ENCODE measurements at places on chromosomes 16 and 17.

DNA sequence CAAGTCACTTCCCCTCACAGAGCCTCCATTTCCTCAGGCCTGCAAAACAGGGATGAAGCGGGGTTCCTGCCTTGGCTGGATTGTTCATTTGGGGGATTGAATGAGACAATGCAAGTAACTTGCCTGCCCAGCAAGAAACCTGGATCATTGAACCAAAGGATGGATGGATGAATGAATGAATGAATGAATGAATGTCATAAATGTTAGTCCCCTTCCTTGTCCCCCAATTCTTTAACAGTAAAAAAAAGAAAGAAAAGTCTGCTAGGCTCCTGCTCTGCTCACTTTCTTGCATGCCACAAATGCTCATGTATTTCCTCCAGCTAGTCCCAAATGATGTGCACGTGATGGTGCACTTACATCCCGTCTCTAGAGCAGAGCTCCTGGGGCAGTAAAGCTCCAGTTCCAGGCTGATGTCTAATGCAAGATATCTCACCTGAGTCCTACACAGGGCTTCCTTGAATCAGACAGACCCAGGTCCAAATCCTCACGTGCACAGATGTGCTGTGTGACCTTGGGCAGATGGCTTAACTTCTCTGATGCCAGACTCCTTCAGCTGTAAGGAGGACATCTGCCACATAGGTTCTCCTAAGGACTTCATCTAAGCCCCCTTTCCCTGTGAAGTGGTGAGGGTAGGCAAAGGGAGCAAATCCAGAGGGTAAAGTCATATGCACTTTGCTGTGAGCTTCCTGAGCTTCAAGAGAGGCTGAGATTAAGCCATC lies 45.5 kb downstream of the C16orf82 start:
- DNase-seq = no peak

- no peak for DNase-seq
Observed at GRCh38 chr17:36855459-36855858, 81.8 kb upstream of the LHX1 start.

- DNase-seq = no peak
Observed at GRCh38 chr16:31876951-31877828, 3.6 kb downstream of the ZNF267 start.

GRCh38 chr16:9033125-9033830 lies 58.2 kb upstream of the HAPSTR1 start:
- DNase-seq = no peak

DNA sequence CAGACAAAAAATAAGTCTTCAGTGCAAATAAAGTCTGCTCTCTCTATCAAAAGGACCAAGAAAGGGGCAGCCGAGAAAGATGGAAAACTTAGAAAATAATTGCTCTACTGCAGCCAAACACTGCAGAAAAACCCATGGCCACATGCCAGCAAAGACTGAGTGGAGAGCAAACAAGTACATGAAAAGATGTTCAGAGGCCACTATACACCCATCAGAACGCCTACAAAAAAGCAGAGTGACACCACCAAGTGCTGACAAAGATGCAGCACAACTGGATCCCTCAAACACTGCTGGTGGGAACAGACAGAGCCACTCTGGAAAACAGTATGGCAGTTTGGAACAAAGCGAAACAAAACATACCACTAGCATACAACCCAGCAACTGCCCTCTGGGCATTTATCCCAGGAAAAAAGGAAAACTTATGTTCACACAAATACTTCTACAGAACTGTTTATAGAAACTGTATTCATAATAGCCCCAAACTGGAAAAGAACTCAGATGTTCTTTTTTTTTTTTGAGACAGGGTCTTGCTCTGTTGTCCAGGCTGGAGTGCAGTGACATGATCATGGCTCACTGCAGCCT lies 36.7 kb downstream of the KIAA0753 start:
- DNase-seq = no peak

- DNase-seq = no peak
Observed at GRCh38 chr16:75317532-75317931, 66.1 kb upstream of the BCAR1 start.

GRCh38 chr17:72672729-72673128 lies 419.8 kb downstream of the SLC39A11 start:
- DNase-seq = no peak

DNA sequence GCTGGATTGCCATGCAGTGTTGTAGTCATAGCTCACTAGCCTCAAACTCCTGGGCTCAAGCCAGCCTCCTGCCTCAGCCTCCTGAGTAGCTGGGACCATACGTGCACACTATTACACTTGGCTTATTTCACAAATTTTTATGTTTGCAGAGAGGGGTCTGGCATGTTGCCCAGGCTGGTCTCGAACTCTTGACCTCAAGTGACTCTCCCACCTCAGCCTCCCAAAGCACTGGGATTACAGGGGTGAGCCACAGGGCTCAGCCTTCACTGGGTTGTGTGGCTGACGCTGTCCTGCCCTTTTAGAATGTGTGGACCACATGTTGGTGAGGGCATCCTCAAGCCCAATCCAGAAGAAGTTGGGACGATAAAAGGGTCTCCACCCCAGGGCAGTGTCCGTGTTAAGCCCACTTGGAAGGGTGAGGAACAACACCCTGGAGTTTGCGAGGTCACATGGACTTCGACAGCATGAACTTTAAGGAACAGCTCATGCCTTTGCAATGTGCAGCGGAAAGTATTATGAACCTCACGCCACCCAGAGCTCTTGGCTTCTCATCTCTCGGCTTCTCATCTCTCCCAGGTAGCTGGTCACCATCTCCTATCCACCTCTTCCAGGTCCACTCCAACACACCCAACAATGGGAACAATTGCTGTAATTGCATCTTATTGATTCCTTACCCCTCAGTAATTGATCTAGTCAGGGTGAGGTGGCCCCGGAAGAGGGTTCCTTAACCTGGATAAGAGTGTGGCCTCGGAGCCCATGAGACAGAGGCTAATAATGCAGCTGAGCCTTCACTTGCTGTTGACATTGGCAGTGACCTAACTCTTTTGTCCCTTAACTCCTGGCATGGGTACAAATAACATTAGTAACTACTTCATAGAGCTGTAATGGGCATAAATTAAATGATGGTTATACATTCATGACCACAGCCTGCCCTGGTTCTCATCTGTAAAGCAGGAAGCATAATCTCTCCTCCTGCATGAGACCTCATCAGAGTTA lies 6.7 kb downstream of the FOXL1 start:
- DNase-seq = no peak

DNA sequence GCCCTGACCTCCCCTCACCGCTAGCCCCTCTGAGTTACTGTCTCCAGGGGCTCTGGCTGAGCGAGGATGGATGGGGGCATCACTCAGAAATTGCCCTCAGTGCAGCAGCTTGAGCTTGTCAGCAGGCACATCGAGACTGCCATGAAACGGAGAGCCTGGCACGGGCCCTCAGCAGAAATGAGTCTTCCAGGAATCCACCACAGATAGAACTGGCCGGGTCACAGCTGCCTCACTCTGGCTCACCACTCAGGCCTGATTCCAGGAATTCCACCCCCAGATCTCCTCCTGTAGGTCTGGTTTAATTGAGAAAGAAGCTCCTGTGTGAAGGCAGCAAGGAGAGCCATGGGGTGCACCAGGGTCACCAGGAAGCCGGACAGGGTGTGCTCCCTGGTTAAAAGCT lies 85.5 kb downstream of the GSG1L start:
- DNase-seq = no peak

- no peak for DNase-seq
Observed at GRCh38 chr17:80485846-80486245, 9.4 kb upstream of the NPTX1 start.

GRCh38 chr17:78107976-78108725 lies 20.4 kb downstream of the TMC6 start:
- DNase-seq = no peak

- no peak for DNase-seq
Observed at GRCh38 chr16:23855010-23855409, 19.2 kb downstream of the PRKCB start.

- no peak for DNase-seq
Observed at GRCh38 chr17:19718041-19718612, 1.7 kb upstream of the SLC47A2 start.

DNA sequence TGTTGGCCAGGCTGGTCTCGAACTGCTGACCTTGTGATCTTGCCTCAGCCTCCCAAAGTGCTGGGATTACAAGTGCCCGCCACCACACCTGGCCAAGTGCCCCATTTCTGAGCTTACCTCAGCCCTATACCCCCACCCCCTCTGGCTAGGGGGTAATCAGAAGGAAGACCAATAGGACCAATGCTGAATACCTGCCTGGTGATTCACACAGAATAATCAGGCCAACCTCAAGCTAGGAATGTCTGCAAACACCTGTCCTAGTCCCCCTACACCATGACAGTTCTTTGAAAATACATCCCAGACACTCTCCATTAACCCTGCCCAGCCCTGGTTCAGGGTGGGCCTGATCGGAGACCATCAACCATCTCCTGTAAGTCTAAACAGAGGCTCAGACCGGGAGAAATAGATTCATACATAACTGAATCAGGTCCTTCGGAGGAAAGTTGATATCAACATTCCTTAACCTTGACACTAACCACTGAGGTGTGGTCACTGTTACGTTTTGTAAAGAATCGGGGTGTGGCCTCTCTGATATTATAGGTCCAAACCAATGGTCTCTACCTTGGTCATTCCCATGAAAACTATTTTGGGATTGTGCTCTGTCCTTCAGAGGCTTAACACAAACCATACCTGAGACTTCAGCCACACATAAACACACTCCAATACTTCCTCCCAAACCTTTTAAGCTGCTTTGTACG lies 130.8 kb downstream of the GAS7 start:
- no peak for DNase-seq

DNA sequence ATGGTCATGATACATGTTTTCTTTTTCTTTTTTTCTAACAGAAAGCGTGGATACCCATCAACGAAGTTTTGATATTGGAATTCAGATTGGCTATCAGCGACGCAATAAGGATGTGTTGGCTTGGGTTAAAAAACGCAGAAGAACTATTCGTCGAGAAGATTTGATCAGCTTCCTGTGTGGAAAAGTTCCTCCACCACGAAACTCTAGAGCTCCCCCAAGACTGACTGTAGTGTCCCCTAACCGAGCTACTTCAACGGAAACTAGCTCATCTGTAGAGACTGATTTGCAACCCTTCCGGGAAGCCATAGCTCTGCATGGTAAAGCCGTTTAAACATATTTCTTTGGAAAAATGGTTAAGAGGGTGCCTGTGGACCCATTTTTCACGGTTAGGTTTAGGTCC lies 11.5 kb downstream of the HAPSTR1 start:
- DNase-seq = no peak

DNA sequence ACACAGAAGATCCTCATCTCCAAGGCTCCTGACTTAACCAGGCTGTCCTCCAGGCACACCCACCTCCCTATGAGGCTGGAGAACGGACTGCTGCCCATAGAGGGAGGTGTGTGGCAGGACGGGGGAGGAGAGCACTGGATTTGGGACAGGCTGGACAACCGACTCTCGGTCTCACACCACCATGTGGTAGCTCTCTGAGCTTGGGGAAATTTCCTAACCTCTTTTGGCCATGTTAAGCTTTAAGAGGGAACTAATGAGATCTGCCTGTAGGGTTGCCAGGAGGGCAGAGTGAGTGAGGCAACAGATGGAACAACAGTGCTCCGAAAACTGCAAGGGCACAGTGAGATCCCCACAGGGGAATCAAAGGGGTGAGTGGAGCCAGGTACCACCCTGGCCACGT lies 32.7 kb downstream of the RHBDL3 start:
- no peak for DNase-seq

DNA sequence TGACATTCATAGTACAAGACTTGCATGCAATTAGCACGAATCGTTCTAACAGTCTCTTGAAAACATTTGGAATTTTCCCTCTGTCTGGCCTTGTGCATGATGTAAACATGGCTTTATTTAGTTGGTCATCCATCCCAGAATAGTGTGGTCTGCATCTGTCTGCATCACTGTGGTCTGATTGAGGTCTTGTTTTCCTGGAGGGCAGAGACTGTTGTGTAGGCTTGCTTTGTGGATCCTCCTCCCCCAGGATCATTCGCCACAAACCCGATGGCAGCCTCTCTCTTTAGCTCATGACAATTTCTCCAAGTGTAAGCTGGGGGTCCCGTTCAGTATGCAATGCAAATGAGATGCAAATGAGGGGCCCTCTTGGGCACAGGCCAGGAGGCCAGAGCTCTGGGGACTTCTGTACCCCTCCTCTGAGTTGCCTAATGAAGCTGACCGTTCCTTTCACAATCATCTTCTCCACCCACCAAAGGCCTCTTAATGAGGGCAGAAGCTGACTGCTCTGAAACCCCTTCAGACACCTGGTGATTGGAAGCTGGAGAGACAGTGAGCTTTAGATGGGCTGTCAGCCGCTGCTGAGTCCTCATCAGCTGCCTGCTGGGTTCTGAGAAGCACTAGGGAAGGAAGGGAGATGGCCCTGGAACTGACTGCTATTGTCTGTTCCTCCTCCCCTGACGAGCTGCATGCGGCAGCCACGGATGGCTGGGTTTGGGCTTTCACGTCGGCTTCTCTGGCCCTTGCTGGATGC lies 201.2 kb upstream of the CACNG3 start:
- no peak for DNase-seq

GRCh38 chr17:8073627-8074484 lies 13.7 kb downstream of the ALOX12B start:
- peak; percentile 73 for DNase-seq

- no peak for DNase-seq
Observed at GRCh38 chr17:1800240-1800639, 29.5 kb downstream of the SMYD4 start.

- DNase-seq = no peak
Observed at GRCh38 chr16:48340054-48340453, 45.2 kb downstream of the SIAH1 start.

DNA sequence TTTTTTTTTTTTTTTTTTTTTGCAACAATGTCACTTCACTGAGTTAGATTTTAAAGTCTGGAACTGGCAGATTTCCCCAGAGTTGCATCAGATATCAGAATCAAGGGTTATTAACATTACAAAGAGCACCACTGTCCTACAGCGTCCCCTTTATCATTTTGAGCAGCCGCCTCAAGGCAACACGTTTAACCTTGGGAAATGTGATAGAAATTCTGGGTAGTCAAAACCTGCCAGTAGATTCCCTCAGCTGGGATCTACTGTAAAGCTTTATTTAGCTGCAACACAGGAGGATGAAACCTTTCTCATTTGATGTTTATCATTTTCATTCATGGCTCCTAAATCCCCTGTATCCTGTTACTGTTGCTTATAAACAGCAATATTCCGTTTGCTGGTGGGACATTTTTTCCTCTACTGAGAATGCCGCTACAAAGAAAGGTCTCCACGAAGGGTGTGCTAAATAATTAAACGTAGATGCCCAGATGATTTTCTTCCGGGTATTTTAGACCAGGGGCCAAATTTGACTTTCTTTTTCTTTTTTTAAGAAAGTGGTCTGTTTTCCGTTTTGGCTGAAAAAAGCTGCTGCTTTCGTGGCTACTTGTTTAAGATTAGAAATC lies 436.1 kb upstream of the GOT2 start:
- DNase-seq = no peak
